ENCODE measurements at places on chromosomes 7 and 10.

- no peak for DNase-seq
Observed at GRCh38 chr10:52659085-52659484, 113.5 kb downstream of the MBL2 start.

GRCh38 chr10:36573246-36573645 is 552.2 kb upstream of the ANKRD30A start:
- no peak for DNase-seq

DNA sequence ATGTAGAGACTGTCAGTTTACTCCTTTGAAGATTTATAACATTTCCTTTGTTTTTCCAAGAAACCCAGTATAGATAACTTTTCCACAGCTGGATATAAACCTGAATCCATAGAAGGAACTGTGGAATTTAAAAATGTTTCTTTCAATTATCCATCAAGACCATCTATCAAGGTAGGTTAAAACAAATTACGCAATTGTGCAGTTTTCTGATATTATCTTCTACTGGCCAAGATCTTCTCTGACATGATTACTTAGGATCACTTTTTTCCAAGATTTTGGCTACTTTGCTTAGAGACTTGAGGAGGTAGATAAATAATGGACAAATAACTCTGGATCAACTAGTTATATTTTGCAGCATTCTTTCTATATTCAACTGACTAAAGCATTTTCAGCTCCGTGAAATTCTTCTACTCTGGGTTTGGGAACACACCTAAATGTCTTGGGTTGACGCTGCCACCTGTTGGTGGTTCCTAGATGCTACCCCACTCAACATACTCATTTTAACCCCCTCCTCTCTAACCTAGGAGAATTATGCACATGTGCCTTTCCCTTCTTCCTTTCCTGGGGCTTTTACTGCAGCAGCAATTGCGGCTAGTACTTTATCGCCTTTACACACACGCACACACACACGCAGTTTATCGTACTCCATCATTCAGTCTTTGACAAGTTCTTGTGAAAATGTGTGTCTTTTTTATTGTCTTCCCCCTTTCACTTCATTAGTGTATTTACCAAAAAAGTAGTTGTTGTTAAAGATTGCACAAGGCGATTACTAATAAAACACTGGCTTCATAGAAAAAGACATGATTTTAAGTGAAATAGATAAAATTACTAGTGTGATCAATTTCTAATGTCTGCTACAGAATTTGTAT is 32.7 kb downstream of the ABCB5 start:
- no peak for DNase-seq

DNA sequence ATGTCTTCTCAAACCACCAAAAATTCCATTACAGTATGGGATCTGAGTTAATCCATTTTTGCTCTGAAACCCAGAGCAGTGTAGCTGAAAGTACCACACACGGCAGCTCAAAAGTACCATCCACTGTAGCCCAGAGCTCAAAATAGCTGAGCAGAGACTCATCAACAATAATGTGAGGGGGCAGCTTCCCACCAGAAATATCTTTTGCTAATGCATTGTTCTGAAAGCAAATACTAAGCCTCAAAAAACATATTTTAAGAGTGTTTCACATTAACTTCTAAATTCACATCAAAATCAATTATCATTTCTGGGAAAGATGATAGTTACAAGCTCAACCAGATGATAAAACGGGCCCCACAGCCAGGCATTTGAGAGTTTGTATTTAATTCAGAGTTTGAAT is 73.7 kb downstream of the ABLIM1 start:
- no peak for DNase-seq

- DNase-seq, result no peak
Observed at GRCh38 chr10:12499076-12499986, 150.0 kb downstream of the CAMK1D start.

DNA sequence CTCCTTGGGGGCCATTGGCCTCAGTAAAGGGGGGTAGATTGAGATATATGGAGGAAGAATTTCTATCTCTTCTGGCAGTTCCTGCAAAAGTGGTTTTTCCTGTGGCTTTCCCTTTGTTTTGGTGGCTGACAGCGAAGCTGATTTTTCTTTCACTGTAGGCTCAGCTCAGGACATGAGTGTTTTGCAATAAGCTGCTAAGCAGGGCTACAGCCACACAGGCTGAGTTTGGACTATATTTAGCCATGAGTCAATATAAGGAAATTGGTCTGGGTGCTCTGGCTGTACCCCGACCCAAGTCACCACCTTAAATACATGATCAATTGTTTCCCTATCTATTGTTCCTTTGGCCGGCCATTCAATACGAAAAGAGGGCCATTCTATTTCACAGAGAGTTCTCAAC is 212.7 kb upstream of the KCND2 start:
- DNase-seq, result no peak

- DNase-seq, result no peak
Observed at GRCh38 chr10:21517134-21518031, 8.1 kb downstream of the SKIDA1 start.

GRCh38 chr7:63077841-63078240 is 920.8 kb upstream of the ZNF722 start:
- no peak for DNase-seq

- DNase-seq, result no peak
Observed at GRCh38 chr7:43570688-43571365, 12.1 kb upstream of the STK17A start.

- no peak for DNase-seq
Observed at GRCh38 chr7:92051655-92052054, 82.6 kb downstream of the CYP51A1 start.

DNA sequence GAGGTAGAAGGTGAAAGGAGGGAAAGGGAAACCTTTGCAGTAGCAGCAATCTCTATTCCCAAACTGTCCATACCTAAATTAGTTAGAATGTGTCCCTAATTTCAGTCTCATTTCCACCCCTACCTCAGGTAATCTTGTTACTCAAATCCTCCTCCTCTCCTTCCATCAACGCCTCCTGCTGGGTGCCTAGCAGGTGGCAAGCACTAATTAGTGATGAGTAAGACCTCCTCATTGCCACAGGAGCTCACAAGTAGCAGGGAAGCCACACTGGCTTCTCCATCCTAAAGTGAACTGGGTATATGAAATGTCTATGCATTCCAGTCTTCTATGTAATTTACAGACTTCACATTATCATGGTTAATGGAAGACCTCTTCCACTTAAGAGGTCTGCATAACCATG is 25.7 kb upstream of the FAM133B start:
- no peak for DNase-seq

DNA sequence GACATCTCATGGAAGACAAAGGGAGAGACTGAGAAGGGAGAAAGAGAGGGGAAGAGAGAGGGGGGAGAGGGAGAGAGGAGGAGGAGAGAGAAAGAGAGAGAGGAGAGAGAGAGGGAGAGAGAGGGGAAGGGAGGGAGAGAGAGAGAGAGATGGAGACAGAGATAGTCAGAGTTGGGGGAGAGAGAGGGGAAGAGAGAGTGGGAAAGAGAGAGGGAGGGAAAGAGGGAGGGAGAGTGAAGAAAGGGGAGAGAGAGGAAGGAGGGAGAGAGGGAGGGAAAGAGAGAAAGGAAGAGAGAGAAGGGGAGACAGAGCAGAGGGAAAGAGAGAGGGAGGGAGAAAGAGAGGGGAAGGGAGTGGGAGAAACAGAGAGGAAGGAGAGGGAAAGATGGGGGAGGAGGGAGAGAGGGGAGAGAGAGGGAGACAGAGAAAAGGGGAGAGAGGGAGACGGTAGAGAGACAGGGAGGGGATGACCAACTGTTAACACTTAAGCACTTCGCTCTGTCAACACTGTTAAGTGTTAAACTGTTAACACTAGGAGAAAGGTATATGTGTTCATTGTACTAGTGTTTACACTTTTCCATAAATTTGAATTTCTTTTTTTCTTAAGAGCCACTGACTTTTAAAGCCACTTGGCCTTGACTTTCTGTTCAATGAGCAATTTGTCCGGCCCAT is 21.8 kb upstream of the SDK1 start:
- no peak for DNase-seq

- DNase-seq, result no peak
Observed at GRCh38 chr7:48962821-48963505, 38.6 kb downstream of the CDC14C start.

DNA sequence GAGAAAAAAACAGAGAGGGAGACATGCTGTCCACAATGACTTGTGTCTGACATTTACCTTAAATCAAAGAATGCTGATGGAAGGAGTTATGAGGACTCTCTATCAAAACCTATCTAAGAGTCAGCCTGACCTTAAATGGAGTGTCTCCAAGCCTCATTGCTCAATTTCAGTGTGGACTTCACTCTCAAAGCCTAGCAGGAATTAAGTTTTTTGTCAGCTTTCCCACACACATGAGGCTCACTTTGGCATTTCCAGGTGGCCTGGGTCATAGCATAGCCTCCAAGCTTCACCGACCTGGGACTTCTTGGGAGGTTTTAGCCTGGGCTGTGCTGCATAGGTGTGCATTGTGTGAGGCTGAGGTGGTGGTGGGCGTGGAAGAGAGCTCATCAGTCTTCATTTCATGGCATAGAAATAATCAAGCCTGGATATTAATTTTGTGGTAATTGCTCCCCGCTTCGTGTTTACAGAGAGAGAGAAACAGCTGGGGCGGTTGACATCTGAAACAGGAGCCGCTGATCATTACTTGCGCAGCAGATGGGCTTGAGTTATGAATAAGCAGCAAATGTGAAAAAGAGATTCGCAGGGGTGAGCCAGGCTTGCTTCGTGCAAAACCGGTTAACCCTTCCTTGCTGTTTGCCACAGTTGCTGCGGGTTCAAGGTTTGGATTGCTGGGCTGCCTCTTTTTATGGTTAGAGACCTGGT is 647.8 kb downstream of the INHBA start:
- no peak for DNase-seq

GRCh38 chr10:120503689-120504088 is 46.7 kb downstream of the PLPP4 start:
- DNase-seq, result no peak

DNA sequence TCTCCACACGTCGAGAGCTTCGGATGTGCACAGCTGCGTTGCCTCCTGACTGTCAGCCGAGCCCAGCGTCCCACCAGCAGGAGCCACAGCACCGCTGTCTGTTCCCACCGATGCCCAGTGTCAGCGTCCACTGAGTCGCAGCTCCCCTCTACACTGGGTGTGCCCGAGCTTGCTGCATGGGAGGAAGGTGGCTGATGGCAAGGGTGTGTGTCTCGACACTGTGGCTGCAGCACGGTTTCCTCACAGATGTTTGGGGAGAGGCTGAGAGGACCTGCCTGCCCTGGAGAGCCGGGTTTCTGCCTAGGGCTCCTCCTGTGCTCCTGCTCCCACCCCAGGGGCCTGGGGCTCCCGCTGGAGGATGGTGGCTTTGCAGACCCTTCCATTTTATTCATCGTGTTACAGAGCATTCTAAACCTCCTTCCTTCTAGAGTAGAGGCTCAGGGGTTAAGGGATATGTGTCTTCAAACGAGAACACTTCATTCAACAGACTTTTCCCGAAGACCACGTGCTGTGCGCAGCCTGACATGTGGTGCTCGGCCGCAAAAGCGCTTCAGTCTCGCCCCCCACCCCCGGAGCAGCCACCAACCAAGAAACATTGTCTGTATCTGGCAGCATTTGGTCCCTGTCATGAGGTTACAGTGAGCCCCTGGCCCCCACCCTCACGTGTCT is 384.8 kb downstream of the DNAJB6 start:
- no peak for DNase-seq

DNA sequence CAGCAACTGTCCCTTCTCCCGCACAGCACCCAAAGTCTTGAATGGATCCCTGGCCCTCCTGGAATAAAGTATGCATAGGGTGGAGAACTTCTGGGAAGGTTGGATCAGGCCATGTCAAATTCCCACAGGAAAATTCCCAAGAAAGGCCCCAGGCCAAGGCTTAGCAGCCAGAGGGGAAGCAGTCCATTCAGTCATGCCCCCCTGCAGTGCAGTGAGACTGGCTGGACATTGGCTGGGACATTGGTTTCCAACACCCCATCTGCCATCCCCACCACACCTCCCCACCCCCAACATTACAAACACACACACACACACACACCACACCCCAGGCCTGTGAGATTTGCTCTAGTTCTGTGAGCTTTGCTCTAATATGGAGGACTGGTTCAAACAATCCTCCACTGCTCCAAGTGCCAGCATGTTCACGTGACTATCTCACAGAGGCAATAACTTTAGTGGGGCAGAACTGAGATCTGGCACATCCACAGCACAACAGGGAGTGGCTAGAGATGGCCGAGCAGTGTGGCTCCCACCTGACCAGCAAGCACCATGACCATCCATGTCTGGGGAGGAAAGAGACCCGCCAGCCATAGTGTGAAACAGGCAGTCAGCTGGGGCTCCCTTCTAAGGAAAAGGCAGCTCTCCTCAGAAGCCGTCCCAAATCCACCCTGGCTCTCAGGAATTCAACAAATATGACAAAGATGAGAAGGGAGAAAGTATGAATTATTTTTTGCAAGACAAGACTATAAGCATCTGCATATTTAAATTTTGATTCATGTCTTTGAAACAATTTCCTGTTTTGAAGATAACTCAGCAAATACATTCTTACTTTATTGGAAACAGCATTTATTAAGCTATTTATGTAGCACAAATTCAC is 6.7 kb upstream of the FAM170B start:
- DNase-seq, result no peak

DNA sequence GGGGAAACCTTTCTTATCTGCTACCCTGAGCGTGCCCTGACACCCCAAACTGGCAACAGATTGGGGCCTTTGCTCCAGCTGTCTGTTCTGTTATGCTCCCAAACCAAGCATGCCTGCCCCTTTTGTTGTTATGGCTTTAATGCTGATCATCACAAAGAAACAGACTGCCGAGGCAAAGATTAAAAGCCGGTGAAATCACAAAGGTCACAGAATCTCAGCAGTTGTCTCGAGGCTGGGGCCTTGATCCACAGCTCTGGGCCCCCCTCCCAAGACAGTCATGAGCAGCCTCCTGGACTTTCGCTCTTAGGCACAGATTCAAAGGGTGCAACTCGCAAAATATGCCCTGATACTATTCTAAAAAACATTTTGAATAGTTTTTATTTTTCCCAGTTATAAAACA is 65.6 kb downstream of the STRA8 start:
- no peak for DNase-seq

- no peak for DNase-seq
Observed at GRCh38 chr7:20310301-20310700, 20.4 kb upstream of the ITGB8 start.

DNA sequence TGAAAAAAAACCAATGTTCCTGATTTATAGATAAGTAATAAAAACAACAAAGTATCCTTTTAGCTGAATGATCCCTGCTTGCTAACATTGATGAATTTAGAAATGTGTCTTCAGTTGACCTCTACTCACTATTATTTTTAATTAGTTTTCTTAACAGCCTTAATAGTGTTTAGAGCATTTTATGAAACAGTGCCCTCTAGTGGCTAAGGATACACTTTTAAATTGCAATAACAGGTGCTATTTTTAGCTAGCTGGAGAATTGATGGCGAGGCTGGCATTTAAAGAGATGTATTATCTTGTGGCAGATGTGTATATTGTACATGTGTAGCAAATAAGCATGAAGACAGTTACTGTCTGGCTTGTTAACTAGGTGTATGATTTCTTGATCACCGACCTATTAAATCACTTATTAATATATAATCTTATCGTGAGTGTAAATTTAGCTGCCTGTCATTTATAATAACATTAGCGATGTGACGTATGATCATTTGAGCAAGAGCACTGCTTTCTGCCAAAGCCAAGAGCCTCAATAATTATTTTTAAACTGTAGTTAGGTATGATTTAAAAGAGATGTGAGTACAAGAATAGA is 451.9 kb downstream of the DPP6 start:
- DNase-seq, result no peak
